Stimulated activated CD8-positive, alpha-beta memory T cell treated with anti-CD3 and anti-CD28 coated beads, Interleukin-12 subunit alpha, Interleukin-12 subunit beta, amount 100 ng/mL, for 4 hours (primary cell): ENCODE measurements at places on chromosomes 2 and 18.

DNA sequence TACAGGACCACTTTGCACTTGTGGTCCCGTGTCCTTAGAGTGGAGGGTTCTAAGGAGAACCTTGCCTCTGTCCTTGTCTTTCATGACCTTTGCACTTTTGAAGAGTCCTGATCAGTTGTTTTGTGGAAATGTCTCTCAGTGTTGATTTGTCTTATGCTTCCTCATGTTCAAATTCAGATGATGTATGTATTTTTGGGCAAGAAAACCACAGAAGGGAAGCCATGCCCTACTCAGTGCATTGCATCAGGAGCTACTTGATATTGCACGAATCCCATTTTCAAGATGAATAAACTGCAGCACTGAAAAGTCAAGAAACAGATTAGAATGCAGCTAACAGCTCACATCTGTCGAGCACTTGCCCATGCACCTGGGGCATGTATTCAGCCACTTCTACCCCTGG, 152.2 kb downstream of the INHBB start:
- DNase-seq, result no peak

- DNase-seq, result no peak
Measured at GRCh38 chr2:30481323-30481800, 34.3 kb downstream of the LCLAT1 start.

DNA sequence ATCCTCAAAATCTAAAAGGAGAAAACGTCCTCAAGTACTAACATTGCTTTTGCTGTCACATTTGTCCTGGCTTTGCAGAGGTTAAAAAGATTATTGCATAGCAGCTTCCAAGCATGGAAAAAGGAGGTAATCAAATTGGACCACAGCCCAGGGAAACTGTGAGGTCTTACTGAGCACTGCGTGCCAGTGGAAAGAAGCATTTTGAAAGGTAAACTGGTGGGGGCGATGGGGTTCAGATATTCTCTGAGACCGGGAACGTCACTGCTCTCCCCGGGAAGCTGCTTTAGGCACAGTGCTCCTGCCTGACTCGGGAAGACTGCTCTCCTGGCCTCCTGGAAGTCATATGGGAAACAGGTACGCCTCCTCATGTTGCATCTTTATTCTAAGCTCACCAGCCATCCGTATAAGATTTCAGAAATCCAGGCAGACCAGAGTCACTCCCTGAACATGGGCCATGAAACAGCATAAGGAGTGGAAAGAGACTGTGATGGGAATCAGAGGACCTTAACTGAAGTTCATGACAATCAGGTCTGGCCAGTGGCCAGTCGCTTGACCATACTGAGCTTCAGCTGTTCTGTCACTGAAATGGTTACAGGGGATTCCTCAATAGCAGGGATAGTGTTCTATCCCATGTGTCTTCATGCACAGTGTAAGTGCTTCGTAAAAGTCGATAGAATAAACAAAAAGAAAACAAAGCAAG, 284.1 kb downstream of the TRIB2 start:
- DNase-seq, result no peak

DNA sequence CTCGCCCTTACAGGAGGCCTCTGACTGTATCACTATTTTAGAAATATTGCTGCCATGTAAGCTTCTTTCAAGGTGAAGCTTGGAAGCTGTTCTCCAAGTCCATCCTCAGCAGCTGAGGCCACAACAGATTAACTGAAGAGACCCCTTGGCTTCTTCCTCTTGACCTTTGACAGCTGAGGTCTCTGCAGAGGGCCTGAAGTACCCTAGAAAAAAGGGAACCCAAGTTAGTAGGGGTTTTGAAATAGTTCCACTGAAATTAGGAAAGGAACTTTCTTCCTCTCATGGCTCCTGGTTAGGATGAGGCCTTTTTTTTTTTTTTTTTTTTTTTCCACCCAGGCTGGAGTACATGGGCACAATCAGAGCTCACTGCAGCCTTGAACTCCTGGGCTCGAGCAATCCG, 15.5 kb upstream of the IHH start:
- DNase-seq, result no peak

- DNase-seq, result no peak
Measured at GRCh38 chr18:45168866-45169600, 446.2 kb upstream of the SLC14A2 start.

GRCh38 chr2:201932511-201932910, 101.1 kb upstream of the FZD7 start:
- DNase-seq, result no peak

DNA sequence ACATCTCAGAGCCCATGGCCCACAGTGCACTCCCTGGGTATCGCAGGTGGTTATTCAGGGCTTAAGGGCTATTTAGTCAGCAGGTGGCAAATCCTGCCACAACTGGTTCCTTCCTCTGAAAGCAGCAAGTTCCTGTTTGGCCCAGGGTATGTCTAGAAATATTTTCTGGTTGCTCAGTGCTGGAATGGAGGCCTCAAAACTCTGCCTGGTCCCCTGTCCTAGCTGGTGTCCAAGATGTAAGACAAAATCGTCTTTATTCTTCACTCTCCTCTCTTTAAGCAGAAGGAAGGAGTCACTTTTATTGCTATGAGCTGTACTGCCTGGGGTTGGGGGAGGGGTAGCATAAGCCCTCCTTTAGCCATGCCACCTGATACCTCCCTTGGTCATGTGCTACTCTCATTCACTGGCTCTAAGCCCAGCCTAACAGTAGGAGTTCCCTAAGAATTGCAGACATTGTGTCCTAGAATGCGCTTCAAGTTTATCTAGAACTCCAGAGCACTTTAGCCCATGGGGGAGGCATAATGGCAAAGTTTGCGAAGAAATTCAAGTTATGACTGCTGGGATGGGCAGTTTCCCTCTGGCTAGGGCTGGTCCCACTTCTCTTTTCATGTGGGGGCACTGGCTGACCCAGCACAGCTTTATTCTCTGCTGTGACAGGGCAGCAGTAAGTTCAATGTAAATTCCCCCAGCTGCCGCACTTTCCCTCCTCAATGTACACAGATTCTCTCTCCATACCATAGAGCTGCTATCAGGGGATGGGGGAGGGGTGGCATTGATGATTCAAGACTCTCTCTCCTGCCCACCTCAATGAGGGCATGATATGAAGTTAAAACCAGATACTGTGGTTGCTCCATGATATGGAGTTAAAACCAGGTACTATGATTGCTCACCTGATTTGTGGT, 27.1 kb upstream of the CWC22 start:
- DNase-seq, result no peak

- DNase-seq, result no peak
Measured at GRCh38 chr2:59259913-59260312, 1018.8 kb upstream of the FANCL start.

DNA sequence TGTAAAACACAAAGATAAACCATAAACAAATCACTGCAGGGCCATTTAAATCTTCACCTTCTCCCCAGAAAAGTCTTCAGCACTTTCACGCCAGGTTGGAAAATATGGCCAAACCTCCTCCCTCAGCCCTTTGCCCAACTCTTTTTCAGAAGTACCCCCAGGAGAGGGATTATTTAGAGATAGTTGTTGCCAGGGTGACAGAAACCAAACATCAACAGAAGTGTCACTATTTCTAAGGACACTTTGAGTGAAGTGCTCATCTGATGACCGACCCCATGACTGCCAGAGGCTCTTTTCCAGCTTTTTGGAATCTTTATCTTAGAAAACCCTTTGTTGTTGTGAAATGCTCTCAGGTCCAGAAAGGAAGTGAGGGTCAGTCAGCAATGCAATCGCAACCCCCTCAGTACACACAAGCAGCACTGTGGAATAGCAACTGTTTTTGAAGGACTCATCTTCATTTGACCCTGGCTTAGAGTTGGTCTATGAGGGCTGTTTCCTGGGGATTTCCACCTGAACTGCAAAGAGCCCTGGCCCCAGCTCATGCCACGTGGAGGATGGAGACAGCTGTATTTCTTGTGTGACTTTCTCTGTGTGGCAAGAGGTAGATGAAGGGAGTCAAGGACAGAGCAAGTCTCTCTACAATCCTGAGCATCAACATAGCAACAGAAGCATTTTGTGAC, 114.0 kb upstream of the STON1 start:
- DNase-seq, result no peak

DNA sequence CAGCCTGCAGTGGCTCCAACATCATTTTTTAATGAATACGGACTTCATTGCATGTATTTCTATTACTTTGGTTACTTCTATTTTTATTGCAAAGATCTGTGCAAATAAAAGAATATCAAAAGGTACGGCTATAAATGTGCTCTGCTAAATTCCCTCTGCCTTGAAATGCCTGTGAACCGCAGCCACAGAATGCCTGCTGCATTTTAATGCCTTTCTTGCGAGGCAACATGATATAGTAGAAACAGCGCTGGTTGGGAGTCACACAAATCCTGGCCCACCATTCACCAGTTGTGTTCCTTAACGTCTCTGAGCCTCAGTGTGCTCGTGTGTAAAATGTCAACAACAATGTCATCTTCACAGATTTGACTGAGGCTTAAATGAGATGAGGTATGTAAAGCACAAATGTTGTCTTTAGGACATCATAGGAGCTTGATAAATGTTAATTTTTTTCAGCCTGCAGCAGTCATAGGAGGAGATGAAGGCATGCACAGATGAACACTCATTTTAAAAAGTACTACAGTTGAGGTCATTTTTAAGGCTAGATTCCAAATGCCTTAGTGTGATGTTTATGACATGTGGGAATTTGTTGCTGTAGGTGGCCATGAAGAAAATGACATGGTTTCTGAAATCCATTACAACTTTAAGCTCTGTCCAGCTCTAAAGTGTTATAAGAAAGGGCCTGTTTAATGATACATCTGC, 187.6 kb upstream of the NRP2 start:
- DNase-seq, result no peak

- DNase-seq, result no peak
Measured at GRCh38 chr2:1328684-1329083, 84.6 kb upstream of the TPO start.

DNA sequence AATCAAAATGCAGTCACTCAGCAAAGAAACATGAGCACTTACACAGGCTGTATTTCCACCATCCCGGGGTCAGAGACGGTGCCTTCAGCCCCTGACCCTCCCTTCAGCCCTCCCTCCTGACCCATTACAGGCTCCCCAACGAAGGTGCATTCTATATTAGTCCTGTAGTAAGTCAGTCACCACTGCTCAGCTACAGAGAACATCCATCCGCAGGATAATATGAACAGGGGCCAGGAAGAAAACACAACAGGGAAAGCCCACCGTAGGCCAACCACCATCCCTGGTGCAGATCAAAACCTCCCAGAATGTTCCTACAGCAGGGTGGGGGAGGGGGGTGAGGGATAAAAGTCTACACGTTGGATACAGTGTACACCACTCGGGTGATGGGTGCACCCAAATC, 15.1 kb downstream of the PXDN start:
- no peak for DNase-seq

DNA sequence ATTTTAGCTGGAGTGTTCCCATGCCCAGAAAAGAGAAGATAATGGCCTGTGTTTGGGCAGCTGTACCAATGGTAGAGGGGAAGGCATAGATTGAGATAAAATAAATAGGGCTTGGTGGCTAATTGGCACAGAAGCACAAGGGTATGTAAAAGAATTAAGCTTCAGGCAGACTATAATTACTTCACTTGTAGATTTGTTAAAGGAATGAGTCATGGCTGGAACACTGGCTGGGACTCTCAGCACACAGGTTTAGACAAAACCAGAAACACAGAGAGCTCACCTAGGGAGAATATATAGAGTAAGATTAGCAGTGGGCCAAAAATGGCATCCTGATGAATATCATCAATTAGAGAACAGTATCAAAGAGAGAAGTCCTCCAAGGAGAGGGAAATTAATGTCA, 198.3 kb upstream of the FIGN start:
- DNase-seq, result no peak

DNA sequence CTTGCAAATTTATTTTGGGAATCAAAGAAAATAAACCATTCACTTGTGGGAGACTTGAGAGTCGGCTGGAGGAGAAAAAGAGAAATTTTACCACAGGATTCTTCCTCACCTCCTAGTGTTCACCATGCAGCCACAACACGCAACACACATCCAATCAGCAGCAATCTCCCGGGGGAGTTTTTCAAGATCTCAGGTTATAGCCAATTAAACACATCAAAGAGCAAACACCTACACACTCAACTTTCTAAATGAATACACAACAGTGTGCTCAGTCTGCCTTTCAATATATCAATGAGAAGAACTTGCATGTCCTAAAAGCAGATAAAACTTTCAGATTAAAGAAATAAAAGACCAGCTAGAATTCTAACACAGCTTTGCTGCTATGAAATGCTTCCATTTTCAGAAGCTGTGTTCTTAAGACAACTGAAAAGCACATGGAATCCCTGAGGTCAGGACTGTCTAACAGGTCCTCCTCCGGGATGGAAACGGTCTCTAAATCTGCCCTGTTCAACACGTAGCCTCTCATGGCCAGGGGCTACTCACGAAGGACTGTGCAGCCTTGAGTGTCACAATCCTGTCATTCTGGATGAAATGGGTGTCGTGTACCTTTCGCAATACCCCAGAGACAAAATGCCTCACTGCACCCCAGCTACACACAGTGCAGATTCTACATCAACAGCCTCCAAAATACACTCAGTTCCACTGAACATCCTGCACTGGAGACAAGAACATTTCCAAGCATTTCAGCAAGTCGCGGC, 84.2 kb downstream of the ZNF516 start:
- no peak for DNase-seq

- no peak for DNase-seq
Measured at GRCh38 chr2:64221935-64222334, 77.7 kb upstream of the PELI1 start.

DNA sequence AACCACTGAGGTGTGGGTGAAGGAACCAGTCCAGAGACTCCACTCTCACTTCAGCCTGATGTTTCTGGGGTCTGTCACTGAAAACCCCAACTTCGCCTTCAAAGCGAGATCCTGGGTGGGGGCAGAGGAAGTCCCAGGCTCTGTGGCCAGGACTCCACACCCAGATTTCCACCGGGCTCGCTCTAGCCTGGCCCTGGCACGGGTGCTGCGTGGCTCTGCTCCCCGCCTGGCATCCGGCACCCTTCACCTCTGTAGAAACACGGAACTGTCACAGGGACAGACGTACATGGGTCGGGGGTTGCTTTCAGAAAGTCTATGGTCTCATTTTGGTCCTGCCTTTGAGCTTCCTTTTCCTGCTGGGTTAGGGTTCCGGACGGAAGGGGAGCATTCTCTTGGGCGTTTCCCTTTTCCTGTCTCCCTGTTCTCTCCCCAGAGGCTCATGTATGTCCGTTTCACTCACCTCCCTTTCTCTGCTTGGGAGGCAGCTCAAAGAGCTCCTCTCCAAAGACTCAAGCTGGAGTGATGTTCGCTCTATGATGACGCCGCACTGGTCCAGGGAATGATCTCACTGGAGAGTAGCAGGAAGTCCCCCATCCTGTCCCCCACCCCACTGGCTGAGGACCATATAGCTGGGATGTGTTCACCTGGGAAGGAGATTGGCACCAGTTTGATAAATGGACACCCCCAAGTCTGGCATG, 41.5 kb downstream of the ODC1 start:
- DNase-seq, result no peak

GRCh38 chr2:58047961-58048360, 1.4 kb downstream of the VRK2 start:
- DNase-seq, result no peak

DNA sequence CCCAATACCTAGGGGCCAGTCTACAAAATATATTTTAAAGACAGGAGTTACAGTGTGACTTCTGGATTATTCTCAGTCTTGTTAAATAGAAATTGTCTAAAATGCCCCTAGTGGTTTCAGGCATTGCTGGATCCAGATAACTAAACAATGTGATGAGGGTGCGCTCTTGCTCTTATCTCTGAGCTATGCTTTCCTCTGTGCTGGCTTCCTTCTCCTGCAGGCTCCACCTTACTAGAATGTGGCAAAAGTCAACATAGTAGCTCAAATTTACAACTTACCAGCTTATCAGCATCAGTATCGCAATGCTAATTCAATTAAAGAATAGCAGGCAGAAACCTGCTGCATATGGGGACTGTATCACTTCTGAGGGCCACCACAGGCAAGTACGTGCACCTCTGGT, 61.3 kb upstream of the RNU4ATAC start:
- DNase-seq, result no peak

- no peak for DNase-seq
Measured at GRCh38 chr2:114156366-114157056, 266.6 kb downstream of the ACTR3 start.
